ENCODE measurements at places on chromosomes 1 and 21.

DNA sequence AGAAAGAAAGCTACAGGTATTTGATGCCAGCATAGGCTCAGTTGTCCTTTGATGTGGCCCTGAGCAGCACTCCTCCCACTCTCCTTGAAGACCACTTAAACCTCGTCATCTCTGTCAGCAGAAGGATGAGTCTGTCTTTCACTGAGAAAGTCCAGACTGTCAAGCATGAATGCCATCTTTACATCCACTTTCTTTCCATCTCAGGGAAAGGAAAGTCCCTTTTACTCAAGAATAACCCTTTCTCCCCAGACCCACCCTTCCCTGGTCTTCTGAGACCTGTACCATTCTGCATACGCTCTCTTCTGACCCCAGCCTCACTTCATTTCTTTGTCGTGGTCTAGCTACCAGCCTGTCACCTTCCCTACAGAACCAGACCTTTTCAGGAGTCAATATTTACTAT, 4.0 kb upstream of the ELAPOR1 start:
- no peak for DNase-seq

GRCh38 chr1:115090186-115090490, 835 bp upstream of the TSPAN2 start:
- DNase-seq, result no peak

DNA sequence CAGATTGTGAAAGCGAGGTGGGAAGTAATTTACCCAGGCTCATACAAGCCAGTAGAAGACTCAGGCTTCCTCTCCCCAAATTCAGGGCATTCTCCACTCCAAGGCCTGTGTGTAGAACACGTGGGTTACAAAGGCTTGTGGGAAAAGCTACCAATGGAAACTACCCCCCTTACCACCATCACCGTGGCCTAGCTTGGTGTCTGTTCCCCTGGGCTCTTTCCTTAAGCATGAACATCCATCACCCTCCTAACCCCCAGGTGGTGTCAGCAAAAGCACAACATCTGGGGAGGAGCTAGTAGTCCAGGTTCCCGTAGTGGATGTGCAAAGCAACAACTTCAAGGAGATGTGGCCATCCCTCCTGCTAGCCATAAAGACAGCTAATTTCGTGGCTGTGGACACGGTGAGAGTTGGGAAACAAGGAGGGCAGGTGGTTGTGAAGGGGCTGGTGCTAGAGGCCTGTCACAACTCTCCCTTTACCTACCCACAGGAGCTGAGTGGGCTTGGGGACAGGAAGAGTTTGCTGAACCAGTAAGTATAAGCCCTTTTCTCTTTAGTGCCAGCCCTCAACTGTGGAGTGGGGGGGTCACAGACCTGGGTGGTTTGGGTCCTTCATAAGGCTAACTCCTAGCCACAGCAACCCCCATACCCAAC, 701 bp upstream of the MUTYH start:
- no peak for DNase-seq

- DNase-seq, result no peak
Observed at GRCh38 chr1:112533029-112533428, 24.3 kb downstream of the WNT2B start.

DNA sequence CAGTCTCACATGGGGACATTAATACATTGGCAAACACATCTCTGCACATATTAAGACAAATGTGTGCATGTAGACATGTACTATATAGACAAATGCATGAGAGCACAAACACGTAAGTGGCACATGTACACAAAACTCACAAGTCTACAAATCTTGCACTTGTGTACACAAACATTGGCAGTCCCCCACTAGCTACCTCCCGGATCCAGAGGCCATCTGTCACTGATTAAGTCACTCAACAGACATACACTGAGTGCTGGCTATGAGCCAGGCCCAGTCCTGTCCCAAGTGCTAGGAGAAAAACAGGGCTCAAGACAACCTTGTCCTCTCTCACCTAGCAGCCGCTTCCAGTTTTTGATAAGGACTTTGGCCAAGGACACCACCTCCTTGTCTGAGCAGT, 7.0 kb downstream of the TCEA3 start:
- no peak for DNase-seq

DNA sequence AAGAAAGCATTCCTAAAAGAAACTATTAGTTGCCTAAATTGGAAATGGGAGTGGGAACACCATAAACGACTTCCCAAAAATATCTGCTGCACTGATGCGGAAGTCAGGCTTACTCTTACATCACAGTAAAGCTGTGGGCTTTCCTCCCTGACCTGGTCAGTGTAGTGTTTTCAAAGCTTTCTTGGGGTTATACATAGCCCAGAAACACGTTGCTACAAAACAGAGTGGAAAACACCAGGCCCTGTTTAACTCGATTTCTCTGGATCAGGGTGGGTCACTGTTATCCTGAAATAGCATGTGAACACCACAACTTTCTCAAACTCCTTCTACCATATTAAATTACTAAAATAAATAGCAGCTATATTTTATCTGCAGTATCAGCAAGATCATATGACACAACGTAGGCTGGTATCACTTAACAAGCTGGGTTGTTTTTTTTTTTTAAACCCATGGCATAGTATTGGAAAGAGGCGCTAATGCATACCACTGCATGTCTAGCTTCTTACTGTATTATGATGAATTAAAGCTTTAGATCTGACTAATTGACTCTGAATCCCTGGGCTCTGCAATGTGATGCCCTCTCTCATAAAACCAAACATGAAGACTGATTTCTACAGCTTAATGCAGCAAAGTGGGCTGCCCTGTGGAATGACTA, 184.6 kb downstream of the TGFB2 start:
- no peak for DNase-seq

GRCh38 chr1:45545553-45546310, 4.9 kb upstream of the AKR1A1 start:
- no peak for DNase-seq

DNA sequence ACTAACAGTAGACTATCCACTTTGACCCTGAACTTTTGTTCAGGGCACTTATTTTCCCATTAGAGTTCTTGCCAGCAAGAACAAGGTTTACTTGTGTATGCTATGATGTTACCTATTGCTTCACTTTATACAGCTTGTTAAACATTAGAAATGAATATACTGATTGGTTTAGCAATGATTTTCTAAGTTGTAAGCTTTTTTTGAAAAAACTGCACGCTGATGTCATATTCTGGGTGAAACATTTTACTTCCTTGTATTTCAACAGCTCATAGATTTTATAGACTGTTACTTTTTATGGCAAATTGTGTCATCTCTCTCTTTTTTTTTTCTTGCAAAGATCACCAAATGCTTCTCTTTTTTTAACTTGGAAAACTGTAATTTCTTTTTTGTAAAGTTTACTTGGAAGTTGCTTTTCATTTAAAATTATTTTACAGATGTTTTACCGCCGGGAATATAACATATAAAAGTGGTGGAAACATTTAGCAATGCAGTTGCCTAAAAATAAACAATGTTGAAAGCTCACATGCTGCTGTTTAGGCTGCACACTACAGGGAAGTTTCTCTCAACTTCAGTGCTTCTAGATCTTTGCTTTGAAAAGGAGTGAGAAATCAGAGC, 215.3 kb upstream of the NFIA start:
- no peak for DNase-seq

- DNase-seq, result no peak
Observed at GRCh38 chr1:221723018-221723847, 18.7 kb downstream of the DUSP10 start.
